ENCODE measurements at places on chromosomes 7 and 10.

DNA sequence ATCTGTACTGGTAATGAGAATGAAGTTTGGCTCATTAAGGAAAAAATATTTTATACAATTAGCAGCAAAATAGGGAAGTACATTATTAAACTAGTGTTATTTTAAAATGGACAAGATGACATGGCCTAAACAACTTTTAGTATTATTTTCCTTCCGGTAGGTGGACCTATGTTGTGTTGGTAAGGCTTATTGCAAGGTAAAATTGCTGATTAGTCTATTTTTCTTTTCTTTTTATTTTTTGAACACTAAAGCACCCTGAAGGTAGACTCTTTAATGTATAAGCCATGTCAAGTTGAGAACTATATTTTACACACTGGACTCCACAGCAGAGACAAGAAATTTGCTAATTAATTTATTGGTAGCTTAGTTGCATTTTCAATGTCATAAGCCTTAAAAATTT is 239.5 kb upstream of the POT1 start:
- no peak for DNase-seq

DNA sequence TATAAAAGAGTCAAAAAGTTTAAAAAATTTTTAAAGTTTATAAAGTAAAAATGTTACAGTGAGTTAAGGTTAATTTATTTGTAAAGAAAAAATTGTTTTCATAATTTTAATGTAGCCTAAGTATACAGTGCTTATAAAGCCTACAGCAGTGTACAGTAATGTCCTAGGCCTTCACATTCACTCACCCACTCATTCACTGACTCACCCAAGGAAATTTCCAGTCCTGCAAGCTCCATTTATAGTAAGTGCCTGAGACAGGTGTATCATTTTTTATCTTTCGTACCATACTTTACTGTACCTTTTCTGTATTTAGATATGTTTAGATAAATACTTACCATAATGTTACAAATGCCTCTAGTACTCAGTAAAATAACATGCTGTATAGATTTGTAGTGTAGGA is 269.7 kb upstream of the PHF14 start:
- no peak for DNase-seq

GRCh38 chr10:120097766-120098165 is 205.2 kb downstream of the SEC23IP start:
- DNase-seq: no peak

DNA sequence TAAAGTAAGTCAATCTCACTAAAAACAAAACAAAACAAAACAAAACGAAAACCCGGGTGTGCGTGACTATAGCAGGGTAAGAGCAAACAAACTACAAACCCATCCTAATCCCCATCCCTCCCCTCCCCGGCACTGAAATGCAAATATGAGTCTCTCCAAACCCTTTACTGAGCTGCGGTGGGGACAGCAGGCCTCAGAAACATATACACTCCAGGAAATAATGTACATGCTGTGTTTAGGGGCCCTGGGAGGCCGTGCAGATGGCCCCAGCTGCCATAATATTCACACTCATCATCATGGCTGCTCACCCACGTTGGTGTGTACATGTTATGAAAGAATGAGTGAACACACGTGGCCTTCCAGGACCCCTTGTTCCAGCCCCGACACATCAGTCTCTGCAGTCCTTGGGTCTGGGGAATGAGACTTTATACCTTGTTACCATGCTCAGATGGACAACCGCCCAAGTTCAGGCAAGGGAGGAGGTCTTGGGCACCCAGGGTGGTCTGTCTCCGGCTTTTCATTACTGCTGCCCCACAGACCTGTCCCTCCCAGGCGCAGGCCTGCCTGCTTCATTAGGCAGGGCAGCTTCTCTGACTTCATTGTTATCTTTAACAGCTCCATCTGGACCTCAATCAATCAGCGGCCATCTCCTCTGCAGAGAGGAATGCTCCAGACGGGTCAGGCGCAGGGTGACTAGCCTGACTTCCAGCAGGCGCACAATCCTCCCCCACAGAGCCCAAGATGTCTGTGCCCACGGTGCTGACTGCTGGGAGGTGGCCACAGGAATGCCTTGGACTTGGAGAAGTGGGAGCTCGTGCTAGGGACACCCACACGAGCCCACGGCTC is 20.6 kb downstream of the HSPA12A start:
- DNase-seq: no peak

DNA sequence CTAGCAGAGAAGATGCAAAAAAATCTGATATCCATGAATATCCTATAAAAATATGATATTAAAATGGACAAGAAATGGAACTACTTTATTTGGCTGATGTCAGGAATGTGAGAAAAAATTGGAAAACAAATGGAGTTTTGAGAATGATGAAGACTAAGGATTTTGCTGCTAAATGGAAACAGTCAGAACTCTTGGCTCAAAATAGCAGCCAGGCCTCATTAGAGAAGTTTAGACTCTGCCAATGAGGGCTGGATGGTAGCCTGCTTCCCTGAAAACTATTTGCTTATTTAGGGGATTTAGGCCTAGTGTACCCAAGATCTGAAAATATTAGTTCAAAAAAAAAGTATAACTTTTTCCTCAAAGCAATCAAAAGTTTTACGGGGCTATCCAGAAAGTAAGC is 458.5 kb downstream of the TFEC start:
- no peak for DNase-seq

DNA sequence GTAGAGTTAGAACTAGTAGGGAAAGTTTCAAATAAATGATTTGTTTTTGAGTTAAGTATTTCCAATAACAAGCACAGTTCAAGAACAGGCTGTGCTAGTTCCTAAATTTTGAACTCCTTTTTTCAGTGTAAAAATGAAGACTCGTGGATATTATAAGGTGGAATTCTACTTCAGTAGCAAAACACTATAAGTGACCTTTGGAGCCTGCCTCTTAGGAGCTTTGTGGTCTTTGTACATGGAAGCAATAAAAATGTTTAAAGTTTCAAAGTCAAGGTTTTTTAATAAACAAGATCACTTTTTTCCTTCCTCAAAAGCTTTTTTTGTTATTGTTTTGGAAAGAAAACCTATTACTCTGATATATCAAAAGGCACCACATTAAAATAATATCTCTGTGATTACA is 292.4 kb upstream of the VWC2 start:
- DNase-seq: no peak

DNA sequence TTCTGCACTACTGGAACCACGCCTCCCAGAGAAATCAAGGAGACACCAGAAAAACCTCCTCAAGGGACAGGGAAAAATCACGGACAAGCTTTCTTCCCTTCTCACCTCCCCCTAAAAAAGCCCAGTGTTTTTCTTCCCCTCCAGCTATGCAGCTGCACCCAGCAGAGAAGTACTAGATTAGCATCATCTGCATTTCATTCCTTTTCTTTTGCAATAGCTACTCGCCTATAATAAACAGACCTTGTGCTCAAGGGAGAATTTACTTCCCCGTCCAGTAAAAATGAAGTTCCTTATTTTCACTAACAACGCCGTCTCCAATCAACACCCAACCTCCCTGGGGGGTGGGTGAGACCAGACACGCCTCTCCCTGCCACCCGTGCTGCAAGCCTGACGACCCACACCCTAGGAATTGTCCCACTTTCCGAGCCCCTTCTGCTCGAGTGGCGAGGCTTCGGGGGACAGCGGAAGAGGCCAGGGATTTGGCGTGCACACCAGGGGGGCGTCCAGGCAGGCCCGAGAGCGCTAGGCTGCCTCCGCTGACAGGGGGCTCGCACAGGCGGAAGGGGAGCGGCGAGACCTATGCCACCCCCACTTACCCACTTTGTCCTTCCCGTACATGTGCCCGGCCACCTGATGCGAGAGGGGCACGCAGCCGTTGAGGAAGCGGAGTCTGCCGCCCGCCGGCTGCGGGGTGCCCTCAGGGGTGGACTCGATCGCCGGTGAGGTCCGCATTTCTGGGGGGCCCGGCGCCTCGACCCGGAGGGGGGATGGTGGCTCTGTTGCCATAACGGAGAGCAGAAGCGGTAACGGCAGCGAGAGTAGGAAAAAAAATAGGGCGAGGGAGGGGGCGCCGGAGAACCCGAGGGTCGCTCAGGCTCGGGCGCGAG is 625 bp downstream of the IPMK start:
- DNase-seq: no peak

GRCh38 chr10:71088054-71088453 is 124.3 kb upstream of the UNC5B start:
- DNase-seq: no peak

GRCh38 chr7:39674406-39674805 is 51.0 kb downstream of the RALA start:
- no peak for DNase-seq
